Pancreas (tissue), 10 donors: ENCODE measurements at places on chromosomes 7 and 10.

GRCh38 chr7:98881561-98882315 lies 3.4 kb downstream of the TRRAP start:
- no peaks in the 10 kb centered on the region for H3K4me1 ChIP-seq
- no peaks in the 10 kb centered on the region for H3K36me3 ChIP-seq
- no peak overlapping the region for H3K4me3 ChIP-seq
- H3K27me3 ChIP-seq, result no peaks in the 10 kb centered on the region
- DNase-seq, result no peak
- no peak overlapping the region for H3K27ac ChIP-seq

GRCh38 chr10:24247841-24248240 lies 38.9 kb downstream of the KIAA1217 start:
- no peak overlapping the region for H3K4me3 ChIP-seq
- no peak for DNase-seq
- no peak overlapping the region for H3K27ac ChIP-seq

GRCh38 chr7:6576024-6576866 lies 1.0 kb upstream of the ZDHHC4 start:
- no peaks in the 10 kb centered on the region for H3K27me3 ChIP-seq
- no peaks in the 10 kb centered on the region for H3K4me1 ChIP-seq
- H3K27ac ChIP-seq, result no peak overlapping the region
- no peak for DNase-seq
- no peaks in the 10 kb centered on the region for H3K36me3 ChIP-seq
- H3K4me3 ChIP-seq, result peak overlapping the region; percentile 64

DNA sequence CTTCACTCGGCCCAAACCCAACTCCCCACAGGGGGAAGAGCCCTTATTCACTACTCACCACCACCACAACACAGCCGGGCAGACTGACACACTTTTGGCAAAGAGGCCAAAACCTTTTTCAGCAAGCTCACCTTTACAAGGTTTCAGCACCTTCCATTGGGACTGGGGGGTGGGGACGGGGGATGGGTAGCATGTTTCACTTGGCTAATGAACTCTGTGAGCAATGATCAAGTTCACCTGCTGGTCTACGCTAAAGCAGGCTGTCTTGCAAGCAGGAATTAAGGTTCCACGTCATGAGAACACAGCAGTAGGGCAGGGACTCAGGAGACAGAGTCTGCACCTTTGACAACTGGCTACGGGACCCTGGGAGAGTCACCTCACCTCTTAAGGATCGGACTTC lies 7.0 kb downstream of the FAM53B start:
- H3K4me3 ChIP-seq, result no peak overlapping the region
- H3K4me1 ChIP-seq, result peaks cover 31% of the 10 kb centered on the region
- H3K36me3 ChIP-seq, result no peaks in the 10 kb centered on the region
- H3K27ac ChIP-seq, result peak overlapping the region; percentile 60
- peak; percentile 24 for DNase-seq

DNA sequence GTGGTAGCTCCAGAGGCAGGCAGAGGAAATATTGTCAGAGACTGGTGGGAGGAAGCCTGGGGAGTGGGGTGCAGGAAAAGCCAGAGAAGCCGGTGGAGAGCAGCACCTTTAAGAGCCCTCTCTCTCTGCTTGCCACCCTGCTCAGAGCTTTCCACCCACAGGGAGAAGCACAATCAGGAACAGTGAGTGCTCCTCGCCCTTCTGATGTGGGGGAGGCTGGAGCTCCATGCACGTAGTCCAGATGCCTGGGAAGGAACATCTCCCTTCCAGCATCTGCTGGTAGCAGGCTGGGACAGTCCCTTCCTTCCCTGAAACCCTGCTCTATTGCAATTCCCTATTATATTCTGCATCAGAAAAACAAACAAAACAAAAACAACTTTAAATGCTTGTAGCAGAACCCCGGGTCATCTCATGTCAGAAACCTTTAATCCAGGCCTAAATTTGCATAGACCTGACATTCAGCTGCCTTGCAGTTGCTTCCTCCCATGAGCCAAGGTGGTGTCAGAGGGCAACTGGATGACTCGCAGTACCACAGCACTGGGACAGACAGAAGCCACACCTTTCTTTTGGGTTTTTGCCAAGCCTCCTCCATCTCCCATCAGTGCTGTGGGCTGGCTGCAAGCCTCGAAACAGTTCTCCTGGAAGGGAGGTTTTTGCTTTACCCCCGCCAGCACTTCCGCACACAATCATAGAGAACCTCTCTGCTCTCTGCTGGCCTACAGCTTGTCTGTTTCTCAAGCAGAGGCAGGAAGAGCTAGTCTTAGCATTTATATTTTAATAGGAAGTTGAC lies 13.1 kb downstream of the AVPI1 start:
- H3K4me1 ChIP-seq, result no peaks in the 10 kb centered on the region
- H3K27ac ChIP-seq, result no peak overlapping the region
- no peak for DNase-seq
- H3K36me3 ChIP-seq, result no peaks in the 10 kb centered on the region
- no peak overlapping the region for H3K4me3 ChIP-seq

- H3K27me3 ChIP-seq, result no peaks in the 10 kb centered on the region
- no peak overlapping the region for H3K27ac ChIP-seq
- no peak for DNase-seq
- H3K4me1 ChIP-seq, result no peaks in the 10 kb centered on the region
- no peaks in the 10 kb centered on the region for H3K36me3 ChIP-seq
Measured at GRCh38 chr10:77715088-77715487, 77.5 kb upstream of the KCNMA1 start.

DNA sequence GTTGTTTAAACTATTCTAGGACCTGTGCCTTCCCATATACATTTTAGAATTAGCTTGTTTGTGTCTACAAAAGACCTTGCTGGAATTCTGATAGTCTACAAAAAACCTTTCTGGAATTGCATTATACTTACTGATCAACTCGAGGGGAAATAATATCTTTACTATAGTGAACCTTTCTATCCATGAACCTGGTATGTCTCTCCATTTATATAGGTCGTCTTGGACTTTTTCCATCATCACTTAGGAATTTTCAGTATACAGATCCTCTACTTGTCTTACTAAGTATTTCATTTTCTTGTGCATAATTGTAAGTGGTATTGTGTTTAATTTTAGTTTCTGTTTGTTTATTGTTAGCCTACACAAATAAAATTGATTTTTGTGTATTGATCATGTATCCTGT lies 101.1 kb downstream of the WDFY4 start:
- no peak for DNase-seq
- H3K4me1 ChIP-seq, result no peaks in the 10 kb centered on the region
- H3K27ac ChIP-seq, result no peak overlapping the region
- H3K4me3 ChIP-seq, result no peak overlapping the region

DNA sequence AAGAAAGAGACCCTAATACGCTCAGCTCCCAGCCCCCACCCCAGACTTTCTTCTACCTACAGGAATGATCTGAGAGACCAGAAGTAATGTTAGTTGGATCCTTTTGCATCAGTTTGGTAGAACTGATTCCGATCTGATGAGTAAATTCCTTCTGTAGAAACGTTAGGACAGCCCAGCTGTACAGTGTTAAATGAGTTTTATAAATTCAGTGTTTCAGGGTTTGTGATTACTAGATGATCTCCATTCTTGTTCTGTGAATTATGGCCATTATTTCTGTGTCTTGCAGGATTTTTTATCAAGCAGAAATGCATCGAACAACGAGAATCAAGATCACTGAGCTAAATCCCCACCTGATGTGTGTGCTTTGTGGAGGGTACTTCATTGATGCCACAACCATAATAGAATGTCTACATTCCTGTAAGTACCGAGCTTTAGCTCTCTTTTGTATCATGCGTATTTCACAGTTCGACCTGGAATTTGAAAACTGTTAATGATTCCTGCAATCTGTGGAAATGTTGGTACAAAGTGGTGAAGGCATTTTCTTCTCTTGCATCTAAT lies 5.3 kb downstream of the BMI1 start:
- H3K36me3 ChIP-seq, result no peaks in the 10 kb centered on the region
- peaks cover 9% of the 10 kb centered on the region for H3K4me1 ChIP-seq
- H3K27me3 ChIP-seq, result no peaks in the 10 kb centered on the region
- H3K27ac ChIP-seq, result peak overlapping the region; percentile 65

DNA sequence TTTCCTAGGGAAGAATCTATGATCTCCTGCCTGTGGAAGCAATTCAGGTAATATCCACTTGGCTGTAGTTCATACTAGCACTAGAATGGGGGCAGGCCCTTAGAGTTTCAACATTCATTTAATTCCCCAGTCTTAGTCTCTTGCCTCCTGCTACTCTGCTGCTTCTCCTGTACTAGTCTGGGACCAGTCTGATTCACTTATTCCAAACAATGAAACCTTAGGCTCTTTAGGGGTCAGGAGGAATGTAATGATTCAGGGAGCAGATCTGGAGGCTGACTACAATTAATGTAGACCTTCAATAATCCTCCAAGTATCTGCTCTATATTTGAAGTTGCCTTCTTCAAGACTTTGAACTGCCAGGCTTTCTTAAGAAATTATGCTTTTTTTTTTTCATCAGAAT lies 101.8 kb downstream of the GNAT3 start:
- no peak overlapping the region for H3K4me3 ChIP-seq
- no peaks in the 10 kb centered on the region for H3K36me3 ChIP-seq
- no peaks in the 10 kb centered on the region for H3K27me3 ChIP-seq
- DNase-seq, result no peak
- no peaks in the 10 kb centered on the region for H3K4me1 ChIP-seq

- H3K36me3 ChIP-seq, result no peaks in the 10 kb centered on the region
- H3K27me3 ChIP-seq, result no peaks in the 10 kb centered on the region
- peaks cover 5% of the 10 kb centered on the region for H3K4me1 ChIP-seq
Measured at GRCh38 chr7:142371586-142372377, 113.9 kb upstream of the PRSS58 start.

DNA sequence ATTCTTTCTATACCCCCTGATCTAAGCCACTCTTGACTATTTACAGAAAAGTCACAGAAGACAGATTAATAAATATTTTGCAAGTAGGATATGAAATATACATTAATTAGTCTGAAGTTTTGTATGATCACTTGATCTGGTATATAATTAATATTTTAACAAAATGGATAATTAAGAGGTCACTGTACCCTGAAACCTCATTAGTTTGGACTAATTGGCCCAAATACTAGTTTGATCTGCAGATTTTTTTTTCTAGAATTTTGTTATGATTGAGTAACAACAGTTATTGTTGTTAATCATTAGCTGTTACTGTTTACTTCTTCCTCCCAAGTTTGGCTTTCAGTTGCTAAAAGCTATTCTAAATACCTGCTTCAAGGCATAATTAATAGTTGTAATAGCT lies 2.7 kb downstream of the NHLRC2 start:
- no peak overlapping the region for H3K27ac ChIP-seq
- no peaks in the 10 kb centered on the region for H3K36me3 ChIP-seq
- no peak for DNase-seq

DNA sequence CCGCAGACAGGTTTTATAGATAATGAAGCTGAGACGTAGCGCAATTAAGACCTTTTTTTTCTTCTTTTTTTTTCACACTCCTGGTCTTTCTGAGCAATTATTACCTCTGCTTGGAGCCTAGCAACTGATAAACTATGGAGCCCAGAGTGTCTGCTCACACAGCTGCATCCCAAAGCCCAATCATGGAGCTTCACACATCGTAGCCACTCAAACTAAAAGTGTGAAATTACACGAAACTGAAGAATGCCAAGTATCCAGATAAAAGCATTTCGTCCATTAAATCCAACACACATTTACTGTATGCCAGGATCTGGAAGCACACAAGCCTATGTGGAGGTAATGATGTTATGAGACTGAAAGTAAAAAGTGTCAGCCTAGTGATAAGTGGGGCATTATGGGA lies 97.6 kb downstream of the NRP1 start:
- no peaks in the 10 kb centered on the region for H3K4me1 ChIP-seq
- no peaks in the 10 kb centered on the region for H3K36me3 ChIP-seq
- no peak overlapping the region for H3K4me3 ChIP-seq
- H3K27ac ChIP-seq, result no peak overlapping the region

DNA sequence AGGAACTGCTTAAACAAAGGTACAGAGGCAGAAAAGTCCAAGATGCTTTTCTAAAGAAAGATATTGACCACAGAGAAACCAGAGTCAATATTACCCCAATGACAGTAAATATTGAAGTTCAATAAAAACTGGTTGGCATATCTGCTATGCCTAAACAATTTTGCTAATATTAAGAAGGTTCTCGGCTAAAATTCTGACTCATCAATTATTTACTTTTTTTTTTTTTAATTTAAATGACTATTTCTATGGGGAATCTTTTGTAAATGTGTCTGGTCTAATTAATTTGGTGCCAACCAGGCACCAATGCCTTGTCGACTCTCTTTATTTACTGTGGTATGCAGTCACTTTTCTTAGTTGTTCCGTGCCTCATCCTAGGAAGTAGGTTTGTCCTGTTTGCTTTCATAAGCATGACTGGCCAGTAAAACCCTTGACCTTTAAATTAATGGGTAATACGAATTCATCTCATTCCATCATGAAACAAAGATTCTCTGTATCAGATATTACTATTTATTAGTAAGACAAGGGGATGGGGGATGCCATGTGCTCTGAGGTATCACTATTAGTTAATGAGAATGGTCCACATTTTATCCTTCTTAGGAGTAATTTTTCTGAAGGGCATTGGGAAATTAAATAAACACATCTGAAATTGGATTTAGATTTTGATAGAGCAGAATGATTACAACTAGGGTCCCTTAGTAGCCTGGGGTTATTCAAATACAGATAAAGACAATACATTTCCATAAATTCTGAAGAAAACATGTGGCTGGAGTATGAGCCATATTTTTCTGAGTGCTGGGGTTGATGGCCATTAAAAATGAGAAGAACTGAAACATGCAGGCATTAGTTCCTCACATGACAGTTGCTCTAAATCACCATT lies 154.4 kb downstream of the VTI1A start:
- no peaks in the 10 kb centered on the region for H3K36me3 ChIP-seq
- H3K4me1 ChIP-seq, result peaks cover 3% of the 10 kb centered on the region
- H3K4me3 ChIP-seq, result no peak overlapping the region

DNA sequence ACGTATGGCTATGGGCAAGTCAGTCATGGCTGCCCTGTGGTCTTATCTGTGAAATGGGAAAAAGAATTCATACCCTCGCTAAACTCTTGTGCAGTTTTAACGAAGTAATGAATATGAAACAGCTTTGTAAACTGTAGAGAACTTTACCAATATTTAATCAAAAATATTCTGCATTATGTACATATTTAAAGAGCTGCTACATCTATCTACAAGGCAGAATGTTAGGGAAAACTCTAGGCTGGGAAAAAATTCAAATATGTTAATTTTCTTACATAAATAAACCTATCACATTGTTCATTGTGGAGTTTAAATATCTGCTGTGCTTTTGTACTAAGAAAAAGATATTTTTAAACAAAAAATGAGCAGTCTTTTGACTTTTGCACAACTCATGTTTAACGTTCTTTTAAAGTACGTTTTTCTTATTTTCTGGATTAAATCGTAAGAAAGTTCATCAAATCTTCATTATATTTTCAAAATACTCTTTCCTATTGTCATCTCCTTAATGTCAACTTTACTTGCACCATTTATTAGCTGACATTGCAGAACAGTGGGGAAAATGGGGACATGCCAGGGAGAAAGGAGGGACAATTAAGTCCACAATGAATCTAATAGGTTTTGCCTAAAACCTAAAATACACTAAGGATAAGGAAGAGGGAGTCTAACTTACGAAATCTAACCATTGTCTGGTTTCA lies 57.5 kb downstream of the ICA1 start:
- H3K27me3 ChIP-seq, result no peaks in the 10 kb centered on the region
- DNase-seq, result no peak
- no peaks in the 10 kb centered on the region for H3K36me3 ChIP-seq
- no peak overlapping the region for H3K4me3 ChIP-seq

- H3K4me1 ChIP-seq, result no peaks in the 10 kb centered on the region
- no peak overlapping the region for H3K27ac ChIP-seq
- no peak for DNase-seq
- H3K27me3 ChIP-seq, result no peaks in the 10 kb centered on the region
Measured at GRCh38 chr10:32132357-32132946, 76.2 kb upstream of the KIF5B start.
